Amniotic stem cell (primary cell): ENCODE measurements at places on chromosomes 16 and 17.

DNA sequence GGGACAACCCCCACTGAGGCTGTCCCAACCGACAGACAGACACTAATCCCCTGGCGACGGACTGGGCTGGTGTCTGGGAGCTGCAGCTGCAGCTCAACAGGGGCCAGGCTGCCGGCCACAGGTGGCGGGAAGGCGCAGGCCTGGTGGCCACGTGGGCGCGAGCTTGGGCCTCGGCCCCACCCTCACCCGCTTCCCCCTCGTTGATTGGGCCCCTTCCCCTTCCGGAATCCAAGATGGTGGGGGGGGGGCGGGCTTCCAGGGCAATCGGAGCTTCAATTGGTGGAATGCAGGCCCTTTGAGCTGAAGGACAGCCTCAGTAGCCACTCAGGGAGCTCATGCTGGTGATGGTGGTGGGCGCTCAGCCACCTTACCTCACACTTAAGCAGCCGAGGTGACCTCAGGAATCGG is 8.7 kb upstream of the TBX4 start:
- DNase-seq, result no peak

DNA sequence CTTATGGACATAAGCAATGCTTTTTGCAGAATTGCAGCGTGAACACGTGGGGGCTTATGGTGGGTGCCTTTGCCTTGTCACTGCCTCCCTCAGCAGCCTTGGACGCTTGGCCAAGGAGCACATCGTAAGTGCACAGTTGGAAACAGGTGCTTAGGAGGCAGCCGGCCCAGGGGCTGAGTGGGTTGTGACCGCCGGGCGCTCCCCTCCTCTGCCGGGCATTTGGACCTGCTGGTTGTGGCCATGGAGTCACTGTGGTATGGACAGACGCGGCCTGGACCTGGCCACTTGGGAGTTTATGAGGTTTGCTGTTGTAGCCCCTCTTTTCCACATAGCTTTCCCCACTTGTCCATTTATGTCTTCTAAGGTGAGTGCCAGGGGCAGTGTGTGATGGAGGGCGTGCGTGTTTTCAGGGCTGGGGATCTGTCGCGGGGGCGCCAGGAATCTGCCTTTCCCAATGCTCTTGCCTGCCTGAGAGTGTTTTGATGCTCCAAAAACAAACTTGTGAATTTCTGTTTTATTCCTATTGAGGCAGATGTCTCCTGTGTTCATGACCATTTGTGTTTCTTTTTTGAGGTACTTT is 49.2 kb downstream of the PDPK1 start:
- DNase-seq, result no peak

DNA sequence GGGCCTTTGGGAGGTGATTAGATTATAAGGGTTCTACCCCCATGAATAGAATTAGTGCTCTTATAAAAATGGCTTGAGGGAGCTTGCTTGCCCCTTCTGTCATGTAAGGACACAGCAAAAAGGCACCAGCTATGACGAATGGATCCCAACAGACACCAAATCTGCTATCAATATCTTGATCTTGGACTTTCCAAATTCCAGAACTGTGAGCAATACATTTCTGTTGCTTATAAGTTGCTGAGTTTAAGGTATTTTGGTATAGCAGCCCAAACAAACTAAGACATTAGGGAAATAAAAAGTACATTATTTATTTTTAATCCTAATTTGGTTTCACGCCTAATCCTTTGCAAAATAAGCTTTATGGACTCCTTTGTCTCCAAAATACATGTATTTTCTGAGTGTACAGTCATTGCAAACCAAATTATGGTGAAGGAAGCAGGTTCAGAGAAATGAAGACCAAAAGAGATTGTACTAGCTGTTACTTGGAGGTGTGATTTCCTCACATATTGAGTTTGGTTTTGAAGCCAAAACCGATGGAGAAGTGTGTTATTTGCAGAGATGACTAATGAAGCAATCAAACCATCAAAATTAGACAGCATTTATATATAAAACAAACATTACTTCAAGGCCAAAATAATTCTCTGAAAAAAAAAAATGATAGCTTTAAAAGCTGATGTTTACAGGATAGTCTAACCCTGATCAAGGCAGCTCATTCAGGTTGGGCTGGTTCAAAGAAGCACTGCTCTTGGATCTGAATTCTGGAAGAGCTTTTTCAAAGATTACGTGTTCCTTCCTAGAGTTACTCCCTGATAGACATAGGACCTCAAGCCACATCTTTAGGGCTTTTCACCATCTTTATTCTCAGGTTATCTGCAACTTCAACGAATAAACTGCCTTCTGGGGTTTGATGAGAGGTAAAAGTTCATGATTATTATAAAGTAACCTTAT is 71.6 kb downstream of the MYO1D start:
- DNase-seq, result no peak

DNA sequence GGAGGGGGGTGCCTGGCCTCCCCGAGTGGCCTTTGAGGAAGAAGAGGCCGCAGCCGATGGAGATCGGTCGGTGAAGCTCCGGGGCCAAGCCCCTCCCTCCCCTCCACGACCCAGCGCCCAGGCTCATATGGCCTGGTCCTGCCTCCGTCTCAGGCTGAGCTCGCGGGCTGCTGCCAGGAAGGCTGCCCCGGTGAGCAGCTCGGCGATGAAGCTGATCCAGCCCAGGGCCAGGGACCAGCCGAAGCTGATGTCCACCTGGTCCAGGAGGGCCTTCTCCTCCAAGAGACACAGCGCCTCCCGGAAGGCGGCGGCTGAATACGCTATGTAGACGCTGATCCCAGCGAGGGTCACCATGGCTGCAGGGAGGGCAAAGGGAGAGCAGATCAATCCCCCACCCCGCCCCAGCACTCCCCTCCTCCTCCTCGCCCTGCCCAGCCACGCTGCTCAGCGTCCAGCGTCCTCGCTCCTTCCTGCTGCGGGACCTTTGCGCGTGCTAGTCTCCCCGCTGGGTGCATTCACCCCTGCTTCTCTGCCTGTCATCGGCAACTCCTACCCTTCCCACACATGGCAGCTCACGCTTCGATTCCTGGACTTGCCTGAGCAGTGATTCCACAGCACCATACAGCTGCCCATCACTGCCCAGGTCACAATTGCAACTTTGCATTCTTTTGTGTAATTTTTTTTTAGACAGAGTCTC is 20.5 kb downstream of the TMEM114 start:
- DNase-seq, result no peak

DNA sequence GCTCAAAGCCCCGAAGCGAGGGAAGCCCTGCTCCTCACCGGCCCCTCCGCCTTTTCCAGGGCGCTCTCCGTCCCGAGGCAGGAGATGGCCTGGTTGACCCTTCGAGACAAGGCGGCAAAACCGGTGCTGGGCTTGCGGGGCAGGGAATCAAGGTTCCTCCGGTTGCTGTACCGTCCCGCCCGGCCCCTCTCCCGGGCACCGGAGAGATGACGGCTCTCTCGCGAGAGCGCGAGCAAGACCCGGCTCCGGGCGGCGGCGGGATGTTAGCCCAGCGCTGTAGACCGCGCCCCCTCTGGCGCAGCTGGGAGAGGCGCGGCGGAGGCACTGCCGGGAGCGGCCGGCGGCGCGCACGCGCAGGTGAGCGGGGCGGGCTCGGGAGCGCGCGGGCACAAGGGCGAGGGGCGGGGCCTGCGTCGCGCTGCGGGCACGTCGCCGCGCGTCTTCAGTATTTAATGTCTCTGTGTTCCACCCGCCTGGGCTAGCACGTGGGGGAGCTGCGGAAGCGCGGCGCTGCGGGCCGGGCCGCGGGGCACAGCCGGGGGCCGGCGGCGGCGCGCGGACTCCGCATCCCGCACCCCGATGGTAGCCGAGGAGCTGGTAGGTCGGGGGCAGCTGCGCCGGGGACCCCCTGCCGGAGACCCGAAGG is at the start of gene AKAP1:
Gene AKAP1, plus strand, starts transcription at position 445 of the 646 bp plus-strand sequence. CDS start 20,219 bp downstream, outside the sequence.
- peak; percentile 97 for DNase-seq

- DNase-seq, result no peak
Observed at GRCh38 chr16:55913716-55914115, 38.5 kb upstream of the CES5A start.

DNA sequence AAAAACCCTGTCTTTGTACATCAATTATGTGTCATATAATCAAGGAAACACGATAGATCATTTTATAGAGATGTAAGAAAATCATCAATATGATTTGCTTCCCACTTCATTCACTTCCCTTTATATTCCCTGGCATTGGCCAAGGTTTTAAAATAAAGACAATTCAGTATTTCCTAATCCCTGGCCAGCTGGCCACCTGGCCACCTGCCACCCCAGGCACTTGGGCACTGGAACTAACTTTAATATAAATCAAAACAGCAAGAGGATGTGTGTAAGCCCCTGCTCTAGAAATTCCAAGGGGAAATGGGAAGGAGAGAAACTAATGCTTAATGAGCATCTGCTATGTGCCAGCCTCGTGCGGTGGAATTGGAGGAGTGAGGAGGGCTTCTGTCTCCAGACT is 58.6 kb upstream of the TOB1 start:
- no peak for DNase-seq

DNA sequence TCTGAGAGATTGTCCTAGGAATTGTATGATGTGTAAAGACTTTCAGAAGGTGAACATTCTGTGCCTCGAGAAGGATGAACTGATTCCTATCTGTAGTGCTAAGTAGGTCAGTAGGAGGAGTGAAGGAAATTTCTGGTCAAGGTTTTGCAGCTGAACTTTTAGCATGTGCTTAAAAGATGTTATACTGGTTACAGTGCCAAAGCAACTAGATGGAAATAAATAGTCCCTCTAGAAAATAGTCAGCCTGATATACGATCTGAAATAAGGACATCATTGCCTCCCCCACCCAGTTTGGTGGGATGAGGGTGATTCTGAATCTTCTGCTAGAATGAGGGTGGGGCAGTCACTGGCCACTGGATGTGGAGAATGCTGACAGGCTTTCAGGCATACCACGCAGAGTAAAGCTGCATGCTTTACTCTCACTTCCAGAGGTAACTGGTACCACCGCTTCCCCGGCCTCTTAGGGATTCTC is 57.2 kb upstream of the VPS4A start:
- DNase-seq, result no peak

- peak; percentile 33 for DNase-seq
Observed at GRCh38 chr17:16477255-16477654, 14.7 kb downstream of the LRRC75A start.

- no peak for DNase-seq
Observed at GRCh38 chr16:84416407-84417321, 48.3 kb downstream of the ATP2C2 start.

- no peak for DNase-seq
Observed at GRCh38 chr16:49281843-49282642, 405 bp upstream of the CBLN1 start.

GRCh38 chr16:66588981-66589713 is 9.9 kb downstream of the CMTM2 start:
- no peak for DNase-seq

DNA sequence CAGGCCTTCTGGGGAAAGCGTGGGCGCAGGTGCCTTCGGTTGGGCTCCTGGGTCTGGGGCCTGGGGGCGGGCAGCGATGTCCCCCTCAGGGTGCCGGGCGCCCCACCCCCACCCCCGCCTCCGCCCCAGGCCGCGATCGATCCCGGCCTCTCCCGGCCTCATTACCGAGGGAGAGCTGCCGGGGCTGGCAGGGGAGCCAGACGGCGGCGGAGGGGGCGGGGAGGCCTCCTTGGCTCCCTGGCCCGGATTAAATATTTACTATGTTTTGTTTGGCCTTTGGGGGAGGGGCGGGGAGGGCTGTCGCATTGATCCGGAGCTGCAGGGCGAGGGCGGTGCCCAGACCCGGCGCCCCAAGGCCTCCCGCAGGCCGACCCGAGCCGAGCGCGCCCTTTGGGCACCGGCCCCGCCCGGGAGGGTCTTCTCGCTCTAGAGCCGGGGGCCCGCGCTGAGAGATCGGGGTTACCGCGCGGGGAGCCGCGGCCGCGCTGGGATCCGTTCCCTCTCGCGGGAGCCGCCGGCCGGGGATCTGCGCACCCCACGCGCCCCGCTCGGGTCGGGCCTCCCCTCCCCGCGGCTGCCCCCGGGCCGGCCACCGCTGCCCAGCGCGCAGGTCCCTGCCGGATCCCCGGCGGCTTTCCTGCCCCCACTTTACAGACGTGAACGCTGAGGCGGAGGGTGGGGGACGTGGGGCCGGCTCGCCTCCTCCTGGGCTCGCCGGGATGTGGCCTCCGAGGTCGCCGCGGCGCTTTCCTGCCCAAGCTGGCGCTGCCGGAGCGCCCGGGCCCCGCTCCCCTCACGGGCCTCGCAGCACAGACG is 27.0 kb downstream of the RTN4RL1 start:
- DNase-seq, result no peak

GRCh38 chr16:27230562-27231001 is 27.3 kb downstream of the KDM8 start:
- DNase-seq, result no peak

DNA sequence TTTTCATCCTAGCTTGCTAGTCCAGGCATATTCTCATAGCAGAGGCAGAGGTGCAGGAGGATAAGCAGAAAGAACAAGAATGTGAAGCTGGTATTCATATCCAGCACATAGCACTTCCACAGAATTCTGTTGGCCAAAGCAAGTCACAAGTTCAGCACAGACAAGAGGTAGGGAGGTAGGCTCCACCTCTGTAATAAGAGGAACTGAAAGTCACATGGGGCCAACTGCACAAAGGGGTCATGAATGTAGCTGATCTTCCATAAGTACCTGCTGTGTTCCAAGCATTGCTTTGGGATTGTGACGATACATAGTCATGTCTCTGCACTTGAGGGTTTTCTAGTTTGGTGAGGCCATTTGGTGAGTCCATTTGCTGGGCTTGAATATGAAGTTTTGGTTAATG is 110.8 kb upstream of the MPHOSPH6 start:
- DNase-seq, result no peak

DNA sequence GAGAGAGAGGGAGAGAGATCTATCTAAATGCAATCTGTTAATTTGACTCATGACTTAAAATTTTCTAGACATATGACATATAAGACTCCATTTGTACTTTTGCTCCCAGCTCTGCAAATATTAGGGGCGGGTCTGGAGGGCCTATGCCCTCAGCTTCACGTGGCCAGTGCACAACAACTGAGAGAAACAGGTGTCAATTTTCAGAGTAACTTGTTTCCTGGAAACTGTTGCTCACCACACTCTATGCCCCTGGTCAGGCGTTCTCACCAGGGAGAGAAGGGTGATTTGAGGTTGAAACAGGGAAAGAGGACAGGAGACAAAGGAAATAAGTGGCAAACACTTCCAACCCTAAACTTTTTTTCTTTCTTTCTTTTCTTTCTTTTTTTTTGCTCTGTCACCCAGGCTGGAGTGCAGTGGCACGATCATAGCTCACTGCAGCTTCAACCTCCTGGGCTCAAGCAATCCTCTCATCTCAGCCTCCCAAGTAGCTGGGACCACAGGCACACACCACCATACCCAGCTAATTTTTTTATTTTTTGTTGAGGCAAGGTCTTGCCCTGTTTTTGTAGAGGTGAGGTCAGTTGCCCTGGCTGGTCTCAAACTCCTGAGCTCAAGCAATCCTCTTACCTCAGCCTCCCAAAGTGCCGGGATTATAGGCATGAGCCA is 270.0 kb downstream of the SLC39A11 start:
- DNase-seq, result no peak

GRCh38 chr17:59863616-59864015 is 29.1 kb downstream of the TUBD1 start:
- no peak for DNase-seq
